WTC11 (cell line): ENCODE measurements at places on chromosomes 1 and 21. TPM values are rescaled to one million over a fixed set of nuclear protein-coding genes. Genes with fewer than 3 reads are reported as not detected.

TBX19 gene
- 1.2 to 1.3 TPM (median 1.2 TPM) in 3 replicates for total RNA-seq

SORT1 gene
- 50.2 to 60.8 TPM (median 55.9 TPM) in 3 replicates for total RNA-seq

- H3K36me3 ChIP-seq = no peaks in the 10 kb centered on the region
- no peak overlapping the region for H3K27ac ChIP-seq
- DNase-seq = no peak
- H3K27me3 ChIP-seq = no peaks in the 10 kb centered on the region
Measured at GRCh38 chr1:119431836-119432235, 16.9 kb downstream of the HSD3B2 start.

DNA sequence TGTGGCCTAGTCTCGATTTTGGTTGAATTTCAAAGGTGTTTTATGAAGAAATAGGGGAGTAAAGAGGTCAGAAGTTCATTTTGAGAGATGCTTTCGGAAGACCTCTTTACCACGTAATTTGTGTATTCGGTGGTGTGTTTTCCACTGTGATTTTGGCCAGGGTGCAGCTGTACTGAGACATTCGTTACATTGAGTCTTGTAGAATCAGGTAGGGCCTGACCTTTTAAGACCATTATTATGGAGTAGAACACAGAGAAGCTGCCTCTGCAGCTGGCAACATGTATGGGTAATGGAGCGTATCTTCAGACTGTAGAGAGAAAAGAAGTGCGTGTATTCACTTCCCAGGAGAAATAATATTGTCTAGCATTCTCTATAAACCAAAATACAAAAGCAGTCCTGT lies 326.5 kb downstream of the PDE4B start:
- no peak overlapping the region for H3K4me3 ChIP-seq
- DNase-seq = no peak
- H3K27ac ChIP-seq = no peak overlapping the region
- no peaks in the 10 kb centered on the region for H3K27me3 ChIP-seq
- H3K4me1 ChIP-seq = no peaks in the 10 kb centered on the region

DNA sequence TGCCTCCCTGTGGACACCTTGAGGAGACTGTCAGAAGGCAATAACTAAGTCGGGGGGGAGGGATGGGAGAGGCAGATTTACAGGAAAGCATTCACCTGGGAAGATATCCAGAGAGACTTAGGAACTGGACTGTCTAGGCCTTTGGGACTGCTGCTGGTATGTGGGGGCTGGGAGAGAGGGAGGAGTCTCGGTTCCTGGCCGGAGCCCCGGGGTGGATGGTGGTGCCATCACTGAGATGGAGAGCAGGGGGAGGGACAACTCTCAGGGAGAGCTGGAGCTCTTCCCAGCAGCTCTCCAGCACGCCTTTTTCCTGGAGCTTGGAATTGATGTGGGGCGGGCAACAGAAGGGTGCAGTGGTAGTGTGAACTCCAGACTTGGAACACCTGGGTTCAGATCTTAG lies 22.1 kb downstream of the PTPRF start:
- H3K27me3 ChIP-seq = no peaks in the 10 kb centered on the region
- peak overlapping the region; percentile 100; the same call in 1 of the 2 replicates for H3K27ac ChIP-seq
- no peak overlapping the region for H3K4me3 ChIP-seq
- H3K36me3 ChIP-seq = peaks cover 30% of the 10 kb centered on the region

DNA sequence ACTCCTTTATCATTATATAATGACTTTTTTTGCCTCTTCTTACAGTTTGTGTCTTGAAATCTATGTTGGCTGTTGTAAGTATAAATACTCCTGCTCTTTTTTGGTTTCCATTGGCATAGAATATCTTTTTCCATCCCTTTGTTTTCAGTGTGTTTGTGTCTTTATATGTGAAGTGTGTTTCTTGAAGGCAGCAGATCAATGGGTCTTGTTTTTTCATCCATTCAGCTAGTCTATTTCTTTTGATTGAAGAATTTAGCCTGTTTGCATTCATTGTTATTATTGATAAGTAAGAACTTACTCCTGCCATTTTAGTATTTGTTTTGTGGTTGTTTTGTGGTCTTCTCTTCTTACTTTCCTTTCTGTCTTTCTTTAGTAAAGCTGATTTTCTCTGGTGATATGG lies 322.8 kb downstream of the PLA2G4A start:
- no peaks in the 10 kb centered on the region for H3K4me1 ChIP-seq
- peaks cover 15% of the 10 kb centered on the region for H3K36me3 ChIP-seq
- H3K4me3 ChIP-seq = no peak overlapping the region

DNA sequence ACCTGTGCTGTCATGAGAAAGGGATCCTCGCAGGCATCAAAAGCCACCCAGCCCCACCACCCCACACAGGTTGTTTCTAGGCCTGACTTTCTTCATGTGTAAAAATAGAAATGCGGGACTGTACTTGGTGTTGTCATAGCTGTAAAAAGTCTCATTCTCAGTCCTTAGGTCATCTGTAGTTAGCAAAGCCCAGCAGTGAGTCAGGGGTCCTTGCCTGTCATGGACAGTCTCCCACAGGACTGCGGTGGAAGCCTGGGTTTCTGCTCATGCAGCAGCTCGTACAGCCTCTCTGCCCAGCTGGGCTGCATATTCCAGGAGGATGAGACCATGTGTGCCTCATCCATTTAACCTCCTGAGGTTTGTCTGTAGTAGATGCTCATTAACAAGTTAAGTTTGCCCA lies 58.2 kb downstream of the MRPS6 start:
- peaks cover 71% of the 10 kb centered on the region for H3K4me1 ChIP-seq
- H3K27ac ChIP-seq = peak overlapping the region; percentile 42; the same call in 1 of the 2 replicates
- H3K27me3 ChIP-seq = no peaks in the 10 kb centered on the region
- H3K36me3 ChIP-seq = peaks cover 52% of the 10 kb centered on the region
- no peak overlapping the region for H3K4me3 ChIP-seq
